ENCODE measurements at places on chromosomes 5 and 9.

GRCh38 chr9:86471171-86471815 is 117.1 kb upstream of the TUT7 start:
- no peak for DNase-seq

GRCh38 chr5:89546657-89547056 is 663.7 kb upstream of the MEF2C start:
- no peak for DNase-seq

- DNase-seq, result no peak
Measured at GRCh38 chr5:1669276-1670155, 130.1 kb downstream of the MRPL36 start.

- no peak for DNase-seq
Measured at GRCh38 chr9:431701-432100, 217.0 kb downstream of the DOCK8 start.

- DNase-seq, result no peak
Measured at GRCh38 chr5:72125941-72126620, 18.8 kb downstream of the MAP1B start.

DNA sequence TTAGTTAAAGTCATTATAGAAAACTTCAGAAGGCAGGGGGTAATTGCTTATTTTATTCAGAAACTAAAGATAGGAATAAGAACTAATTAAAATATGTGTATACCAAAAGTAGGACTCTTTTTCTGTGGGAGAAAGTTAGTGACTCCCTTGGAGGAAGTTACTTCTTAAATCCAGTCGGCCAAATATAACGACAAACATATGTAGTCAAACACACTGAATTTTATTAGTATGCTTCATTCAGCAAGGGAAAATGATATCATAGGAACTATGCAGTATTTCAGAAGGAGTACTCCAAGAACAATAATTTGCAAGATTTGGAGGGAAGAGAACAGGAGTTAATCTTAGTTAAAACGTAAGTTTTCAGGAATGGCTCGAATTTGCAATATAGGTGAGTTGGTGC is 432.6 kb downstream of the CYLC2 start:
- DNase-seq, result no peak

DNA sequence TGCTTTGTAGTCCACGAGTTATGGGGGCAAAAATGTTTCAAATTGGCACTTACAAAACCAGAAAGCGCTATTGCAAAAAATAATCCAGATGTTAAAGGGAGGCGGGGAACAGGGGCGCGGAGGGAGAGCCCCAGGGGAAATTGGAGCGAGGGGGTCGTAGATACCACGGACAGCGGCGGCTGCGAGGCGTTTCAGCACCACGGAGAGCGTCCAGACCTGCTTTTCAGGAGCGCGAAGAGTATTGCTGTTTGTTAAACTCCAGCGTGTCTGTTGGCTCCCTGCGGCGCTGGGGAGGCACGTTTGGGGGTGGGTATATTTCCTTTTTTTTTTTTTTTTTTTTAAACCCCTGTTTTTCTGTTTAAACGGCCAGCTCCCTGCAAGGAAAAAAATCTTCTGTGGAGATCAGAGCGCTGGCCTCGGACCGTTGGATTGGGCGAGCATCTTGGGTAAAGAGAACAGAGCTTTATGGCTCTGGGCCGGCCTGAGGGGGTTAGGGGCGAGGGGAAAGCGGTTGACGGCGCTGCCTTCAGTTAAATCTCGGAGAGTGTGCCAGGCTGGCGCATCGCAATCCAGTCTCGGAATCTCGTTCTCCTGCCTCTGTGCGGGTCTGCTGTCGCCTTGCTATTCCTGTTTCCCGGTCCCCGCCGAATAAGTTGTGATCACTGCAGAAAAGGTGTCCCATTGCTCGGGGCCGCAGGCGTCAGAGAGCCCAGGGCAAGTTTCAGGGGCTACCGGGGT is at the start of gene GLRA1:
Gene GLRA1 (minus strand): TSS at position 288 of the 738 bp plus-strand sequence. CDS start 302 bp downstream, outside the sequence.
- DNase-seq, result no peak

DNA sequence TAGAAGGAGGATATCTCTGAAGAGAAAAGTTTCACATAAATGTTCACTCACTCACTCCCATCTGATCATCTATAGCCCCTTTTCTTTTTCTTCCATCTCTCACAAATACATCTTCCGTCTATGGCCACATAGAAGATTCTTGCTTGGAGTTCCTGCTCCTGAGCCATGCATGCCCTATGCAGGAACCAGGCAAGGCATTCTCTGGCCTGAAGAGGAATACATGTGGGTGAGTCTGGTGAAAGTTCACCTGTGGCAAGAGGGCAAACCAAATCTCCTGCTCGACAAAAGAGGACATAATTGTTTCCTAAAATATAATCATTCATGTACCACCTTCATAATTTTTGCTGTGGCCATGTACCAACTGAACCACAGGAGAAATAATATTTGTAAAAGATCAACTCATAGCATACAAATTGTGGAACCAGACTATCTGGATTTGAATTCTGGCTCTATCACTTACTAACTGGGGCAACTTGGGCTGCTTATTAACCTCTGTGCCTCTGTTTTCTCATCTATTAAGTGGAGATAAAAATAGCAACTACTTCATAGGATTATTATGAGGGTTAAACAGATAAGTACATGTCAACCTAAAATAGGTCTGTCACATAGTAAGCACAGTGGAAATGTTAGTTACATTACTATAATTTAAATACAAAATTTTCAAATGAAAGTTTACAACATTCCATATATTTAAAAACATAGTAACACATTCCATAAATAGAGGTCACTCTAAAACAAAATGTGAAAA is 121.2 kb upstream of the NFIB start:
- no peak for DNase-seq

- peak; percentile 49 for DNase-seq
Measured at GRCh38 chr5:78985725-78986223, 664 bp upstream of the ARSB start.

GRCh38 chr5:138274189-138274853 is at the start of gene GFRA3:
GFRA3 (minus strand) TSS chr5:138274621; CDS start chr5:138274424, 197 bp downstream.
- DNase-seq, result no peak

DNA sequence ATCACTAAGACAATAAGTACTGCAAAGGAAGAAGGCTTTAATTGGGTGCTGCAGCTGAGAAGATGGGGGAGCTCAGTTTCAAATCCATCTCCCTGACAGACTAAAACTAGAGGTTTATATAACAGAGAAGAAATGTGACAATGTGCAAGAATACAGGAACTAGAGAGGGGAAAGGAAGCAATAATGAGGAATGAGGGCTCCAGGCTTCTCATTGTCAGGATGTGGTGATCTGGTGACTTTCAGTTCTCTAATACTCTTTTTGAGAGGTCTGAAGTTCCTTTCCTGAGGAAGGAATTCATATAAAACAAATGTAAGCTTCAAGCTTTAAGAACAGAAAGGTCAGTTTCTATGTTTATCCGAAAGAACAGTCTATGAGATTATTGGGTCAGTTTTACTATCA is 42.5 kb upstream of the SPATA31E1 start:
- DNase-seq, result no peak

DNA sequence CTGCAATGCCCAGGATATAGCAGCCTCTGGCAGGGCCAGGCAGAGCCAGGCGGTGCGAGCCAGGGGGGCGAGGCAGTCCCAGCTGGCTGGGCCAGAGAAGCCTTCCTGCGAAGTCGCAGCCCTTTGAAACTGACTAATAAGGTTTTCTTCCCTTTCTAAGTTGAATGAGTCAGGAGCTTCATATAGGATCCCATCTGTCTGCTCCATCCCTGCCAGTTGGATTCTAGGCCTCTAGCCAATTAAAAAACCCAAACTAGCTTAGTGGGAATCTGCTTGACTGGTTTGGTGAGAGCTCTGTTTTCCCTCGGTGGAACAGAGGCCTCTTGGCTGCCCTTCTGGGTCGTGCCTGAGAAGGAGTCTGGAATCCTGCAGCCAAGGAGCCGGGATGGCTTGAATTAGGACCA is 70.1 kb upstream of the RAPGEF1 start:
- DNase-seq, result no peak

DNA sequence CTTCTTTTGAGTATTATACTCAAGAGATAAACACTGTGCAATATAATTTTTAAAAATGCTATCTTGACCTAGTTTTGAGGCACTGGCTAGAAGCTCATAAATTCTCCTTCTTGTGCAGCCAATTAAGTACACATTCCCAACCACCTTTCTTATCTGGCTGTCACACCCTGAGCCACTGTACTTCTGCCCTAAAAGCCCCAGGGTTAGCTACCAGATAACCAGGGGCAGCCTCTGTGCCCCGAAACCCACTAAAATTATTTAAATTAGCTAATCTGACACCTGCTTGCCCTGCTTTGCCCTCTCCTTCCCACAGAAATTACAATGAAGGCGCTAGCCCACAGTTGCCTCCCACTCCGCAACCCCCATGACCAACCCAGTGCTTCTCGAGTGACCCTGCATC is 597.3 kb upstream of the TYRP1 start:
- no peak for DNase-seq

DNA sequence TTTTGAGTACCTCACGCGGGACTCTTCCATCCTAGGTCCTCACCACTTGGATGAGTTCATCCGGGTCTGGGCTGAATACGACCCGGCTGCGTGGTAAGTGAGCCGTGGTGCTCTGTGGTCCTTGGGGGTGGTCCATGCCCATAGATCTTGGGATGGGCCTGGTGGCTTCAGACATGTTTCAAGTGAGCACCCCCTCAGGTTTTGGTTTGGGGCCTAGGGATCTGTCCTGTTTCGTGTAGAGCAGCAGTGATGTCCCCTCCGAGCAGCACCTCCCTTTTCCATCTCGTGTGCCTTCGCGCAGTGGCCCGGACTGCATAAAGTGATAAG is 218.9 kb downstream of the CACNA1B start:
- no peak for DNase-seq

DNA sequence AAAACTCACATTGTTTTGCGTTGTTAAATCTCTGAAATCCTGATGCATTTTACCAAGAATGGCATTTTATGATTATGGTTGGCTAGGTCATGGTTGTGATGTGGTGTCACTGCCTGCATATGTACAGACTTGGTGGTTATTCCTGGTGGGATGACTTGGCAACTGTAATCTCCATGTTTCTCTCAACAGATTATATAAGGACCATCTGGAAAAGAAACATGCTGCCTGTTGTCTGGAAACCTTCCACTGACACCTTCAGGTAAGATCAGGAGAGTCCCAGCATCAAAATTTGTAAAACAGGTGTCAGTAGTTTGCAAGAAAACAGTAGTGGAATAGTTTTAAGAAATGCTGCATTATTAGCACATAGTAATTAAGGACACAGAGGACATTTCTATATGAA is 3.0 kb upstream of the ACER2 start:
- no peak for DNase-seq

GRCh38 chr5:160525471-160526261 is 104.0 kb downstream of the PTTG1 start:
- no peak for DNase-seq

GRCh38 chr9:125961072-125961471 is 213.9 kb downstream of the PBX3 start:
- DNase-seq, result no peak

GRCh38 chr5:109714592-109714991 is 24.9 kb downstream of the MAN2A1 start:
- DNase-seq, result no peak

DNA sequence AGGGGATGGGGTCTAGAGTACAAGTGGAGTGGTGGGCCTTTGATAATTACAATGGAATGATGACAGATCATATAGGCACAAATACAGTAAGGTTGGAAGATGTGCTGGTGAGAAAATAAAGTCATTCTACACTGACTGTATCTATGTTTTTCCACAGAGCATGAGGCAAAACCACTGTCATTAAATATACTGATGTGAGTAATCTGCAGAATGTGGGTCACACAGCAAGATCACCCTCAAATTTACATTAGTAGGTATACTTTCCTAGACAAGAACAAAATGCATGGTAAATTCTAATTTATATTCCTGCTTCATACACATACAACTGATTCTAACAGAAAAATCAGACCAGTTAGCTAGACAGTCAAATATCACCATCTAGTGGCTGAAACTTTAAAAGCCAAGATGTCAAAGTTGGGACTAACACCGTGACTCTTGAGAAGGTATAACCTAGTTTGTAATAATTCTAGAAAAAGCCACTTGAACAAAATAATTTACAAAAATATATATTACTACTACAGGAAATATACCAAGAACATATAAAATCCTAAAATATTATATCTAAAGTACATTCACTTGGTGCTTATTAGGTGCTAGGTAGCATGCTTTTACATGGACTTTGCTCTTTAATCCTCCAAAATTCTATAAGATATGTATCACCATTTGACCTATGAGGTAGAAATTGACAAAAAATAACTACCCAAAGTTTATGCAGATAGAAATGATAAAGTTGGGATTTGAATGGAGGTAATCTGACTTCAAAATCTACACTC is 19.5 kb downstream of the TTC33 start:
- DNase-seq, result no peak

GRCh38 chr5:106875591-106876297 is 795.0 kb downstream of the EFNA5 start:
- DNase-seq, result peak; percentile 11

DNA sequence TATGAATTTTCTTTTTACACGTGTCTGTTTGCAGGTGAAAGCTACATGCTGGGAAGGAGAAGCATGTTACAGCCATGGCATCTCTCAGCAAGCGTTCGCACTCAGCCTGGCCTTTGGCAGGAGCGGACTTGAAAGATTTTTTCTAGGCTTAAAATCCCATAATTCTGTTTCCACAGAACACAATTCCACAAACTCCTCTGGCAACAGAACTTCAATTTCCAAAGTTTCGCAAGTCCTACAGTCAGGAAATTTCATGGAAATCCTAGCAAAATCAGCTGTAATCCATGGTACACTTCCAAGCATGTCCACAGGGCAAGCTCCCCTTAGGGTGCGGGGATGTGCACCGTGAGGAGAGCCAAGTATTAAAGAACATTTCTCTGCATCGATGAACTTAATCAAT is 35.9 kb downstream of the SUB1 start:
- DNase-seq, result no peak

GRCh38 chr5:72509401-72509800 is 2.2 kb upstream of the ZNF366 start:
- DNase-seq, result no peak

DNA sequence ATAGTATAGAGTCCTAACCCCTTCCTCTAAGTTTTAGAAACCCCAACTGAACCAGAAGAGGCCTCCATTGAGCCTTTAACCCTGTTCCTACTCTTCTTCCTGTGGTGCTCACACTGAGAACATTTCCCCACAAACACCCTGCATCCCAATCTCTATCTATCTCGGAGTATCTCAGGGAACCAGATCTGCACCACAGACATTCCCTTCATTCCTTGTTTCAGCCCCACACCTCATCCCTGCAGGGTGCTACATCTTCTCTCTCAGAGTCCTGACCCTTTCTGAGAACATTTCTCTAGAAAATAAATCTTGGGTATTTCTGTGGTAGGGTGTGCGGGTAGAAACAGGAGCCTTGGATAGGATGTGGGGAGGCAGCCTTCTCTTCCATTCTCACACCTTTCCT is 507.8 kb downstream of the PDE4D start:
- DNase-seq, result no peak

DNA sequence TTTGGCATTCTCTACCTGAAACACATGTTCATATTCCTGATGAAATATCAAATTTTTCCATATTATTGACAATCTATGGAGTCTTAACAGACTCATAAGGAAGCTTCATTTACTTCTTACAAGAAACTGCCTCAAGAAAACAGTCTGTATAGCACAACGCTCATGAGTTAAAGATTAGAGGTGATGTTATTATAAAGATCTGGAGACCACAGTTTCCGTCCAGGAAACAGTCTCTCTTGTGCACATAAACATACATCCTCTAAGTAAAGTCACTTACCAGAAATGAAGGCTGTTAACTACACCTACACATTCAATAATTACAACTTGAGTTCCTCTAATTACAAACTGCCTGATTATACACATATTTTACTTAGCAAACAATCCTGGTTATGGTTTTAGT is 86.9 kb downstream of the RAPGEF6 start:
- no peak for DNase-seq
